ENCODE measurements at places on chromosomes 11 and 22.

GRCh38 chr11:70020336-70021214 is 57.5 kb upstream of the ANO1 start:
- no peak for DNase-seq

- DNase-seq: no peak
These were observed 771.7 kb downstream of the TBC1D22A start for GRCh38 chr22:47533961-47534803.

DNA sequence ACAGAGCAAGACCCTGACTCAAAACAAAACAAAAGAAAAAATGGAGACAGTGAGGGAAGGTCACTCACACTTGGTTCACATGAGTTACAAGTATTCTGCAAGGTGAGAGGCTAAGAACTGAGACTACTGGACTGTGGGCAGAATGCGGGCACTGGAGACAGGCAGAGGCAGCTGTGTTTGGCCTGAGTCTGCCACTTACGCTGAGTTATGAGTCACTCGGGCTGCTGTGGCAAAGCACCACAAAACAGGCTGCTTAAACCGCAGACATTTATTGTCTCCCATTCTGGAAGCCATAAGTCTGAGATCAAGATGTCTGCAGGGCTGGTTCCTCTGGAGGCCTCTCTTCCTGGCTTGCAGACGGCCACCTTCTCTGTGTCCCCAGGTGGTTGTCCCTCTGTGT is 122.8 kb downstream of the SHANK2 start:
- no peak for DNase-seq

DNA sequence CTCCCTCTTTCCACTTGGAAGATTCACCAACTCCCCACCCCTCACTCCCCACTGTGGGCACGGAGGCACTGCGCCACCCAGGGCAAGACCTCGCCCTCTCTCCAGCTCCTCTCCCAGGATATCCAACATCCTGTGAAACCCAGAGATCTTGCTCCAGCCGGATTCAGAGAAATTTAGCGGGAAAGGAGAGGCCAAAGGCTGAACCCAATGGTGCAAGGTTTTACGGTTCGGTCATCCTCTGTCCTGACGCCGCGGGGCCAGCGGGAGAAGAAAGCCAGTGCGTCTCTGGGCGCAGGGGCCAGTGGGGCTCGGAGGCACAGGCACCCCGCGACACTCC is 397 bp upstream of the CD44 start:
- no peak for DNase-seq

DNA sequence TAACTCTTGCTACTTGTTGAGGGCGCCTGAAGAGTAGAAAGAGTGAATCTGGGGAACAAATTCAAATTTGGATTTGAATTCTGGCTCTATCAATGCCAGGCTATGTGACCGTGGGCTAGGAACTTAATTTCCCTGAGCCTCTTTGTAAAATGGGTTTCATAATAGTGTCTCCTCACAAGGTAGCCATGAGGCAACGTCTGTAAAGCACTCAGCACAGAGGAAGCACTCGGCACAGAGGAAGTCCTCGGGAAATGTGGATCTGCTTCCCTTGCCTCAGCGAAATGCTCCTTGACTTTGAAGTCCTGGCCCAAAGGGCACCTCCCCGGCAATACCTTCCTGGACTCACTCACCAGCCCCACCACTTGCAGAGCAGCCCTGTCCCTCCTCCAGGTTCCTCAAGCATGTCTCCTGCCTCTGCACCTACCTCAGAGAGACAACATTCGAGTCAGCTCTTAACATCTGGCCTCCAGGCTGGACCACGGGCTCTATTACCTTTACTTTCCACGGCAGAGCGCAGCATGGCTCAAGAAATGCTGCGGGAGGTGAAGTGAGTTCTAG is 17.7 kb downstream of the CD6 start:
- DNase-seq: no peak

GRCh38 chr22:43439368-43440103 is 27.7 kb downstream of the MPPED1 start:
- DNase-seq: no peak

DNA sequence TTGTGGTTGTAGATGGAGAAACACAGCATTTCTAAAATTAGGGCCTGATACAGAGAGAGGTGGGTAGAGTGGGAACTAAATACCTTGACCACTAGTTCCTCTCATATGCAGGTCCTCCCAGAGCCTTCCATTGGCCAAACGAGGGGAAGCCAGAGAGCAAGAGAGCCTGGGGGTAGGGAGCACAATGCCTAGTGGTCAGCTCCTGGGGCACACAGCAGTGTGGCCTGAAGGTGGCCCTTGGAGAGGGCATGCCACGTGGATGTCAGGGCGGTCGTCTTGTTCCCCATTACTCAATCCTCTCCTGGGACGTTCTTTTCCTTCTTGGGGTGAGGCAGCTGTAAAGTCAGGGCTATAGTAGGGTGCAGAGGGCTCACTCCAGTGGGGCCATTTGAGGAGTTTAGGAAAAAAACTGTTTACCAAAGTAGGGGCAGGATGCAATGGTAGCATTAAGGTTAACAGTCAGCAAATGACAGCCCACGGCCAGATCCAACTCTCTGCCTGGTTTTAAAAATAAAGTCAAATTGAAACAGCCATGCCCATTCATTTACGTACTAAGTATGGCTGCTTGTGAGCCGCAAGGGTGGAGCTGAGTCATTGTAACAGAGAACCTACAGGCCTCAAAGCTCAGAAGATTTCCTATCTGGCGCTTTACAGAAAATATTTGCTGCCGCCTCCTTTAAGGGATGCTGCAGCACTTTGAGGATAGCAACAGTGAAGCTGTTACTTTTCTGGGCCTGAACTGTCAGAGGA is 7.6 kb downstream of the MYO18B start:
- peak; percentile 11 for DNase-seq

GRCh38 chr11:107282195-107282594 is 175.4 kb downstream of the CWF19L2 start:
- no peak for DNase-seq

- DNase-seq: peak; percentile 92
These were observed at the start of gene CBX6 for GRCh38 chr22:38872172-38872830. Gene CBX6, minus strand, starts transcription at chr22:38872216. Its CDS starts 26 bp downstream, at chr22:38872190.

All from activated T-cell treated with anti-CD3 and anti-CD28 coated beads for 24 hours (primary cell).